ENCODE measurements at places on chromosomes 11 and 22.

GRCh38 chr11:115302946-115303703 is 201.1 kb downstream of the CADM1 start:
- DNase-seq, result no peak

DNA sequence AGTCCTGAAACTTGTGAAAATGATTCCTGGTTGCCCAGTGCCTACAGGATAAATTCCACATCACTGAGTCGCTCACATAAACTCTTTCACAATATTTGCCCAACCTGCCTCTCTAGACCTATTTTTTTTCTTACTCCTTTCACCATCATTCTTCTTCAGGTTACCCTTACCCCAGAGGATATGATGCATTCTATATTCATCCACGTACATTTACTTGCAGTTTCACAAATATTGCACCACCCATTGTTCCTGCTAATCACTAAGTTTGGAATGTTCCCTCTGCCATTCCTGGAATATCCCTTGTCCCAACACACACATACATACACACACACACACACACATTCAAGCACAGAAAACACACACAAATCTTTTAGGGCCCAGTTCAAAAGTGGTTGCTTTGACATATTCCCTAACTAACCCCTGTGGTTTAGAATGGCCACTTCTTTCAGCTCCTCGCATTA is 379.5 kb downstream of the ETS1 start:
- no peak for DNase-seq

GRCh38 chr22:42184852-42185251 is 54.2 kb upstream of the CYP2D6 start:
- DNase-seq, result no peak

GRCh38 chr11:64659417-64660144 is 63.4 kb downstream of the NRXN2 start:
- no peak for DNase-seq

GRCh38 chr11:12232160-12232559 is 121.8 kb downstream of the MICAL2 start:
- DNase-seq, result no peak

GRCh38 chr11:84236436-84236835 is 950.3 kb upstream of the CCDC90B start:
- DNase-seq, result no peak

- no peak for DNase-seq
These were observed 227.9 kb upstream of the GRIA4 start for GRCh38 chr11:105381941-105382340.

DNA sequence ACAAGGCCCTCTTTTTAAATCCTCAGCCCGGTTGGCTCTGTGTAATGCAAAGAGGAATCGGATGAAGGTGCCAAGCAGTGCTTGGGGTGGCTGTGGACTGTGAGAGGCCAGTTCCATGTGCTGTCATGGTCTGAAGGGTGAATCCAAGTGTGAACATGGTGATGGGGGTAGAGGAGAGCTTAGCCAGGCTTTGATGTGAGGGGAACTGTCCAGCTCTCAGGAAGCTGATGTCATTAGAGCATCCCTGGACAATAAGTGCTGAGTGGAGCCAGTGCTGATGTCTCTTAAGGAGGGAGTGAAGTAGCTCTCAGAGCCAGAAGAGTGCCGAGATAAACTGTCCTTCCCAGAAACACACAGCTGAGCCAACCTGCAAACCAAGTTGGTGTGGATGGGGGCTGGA is 53.6 kb downstream of the NAV2 start:
- DNase-seq, result no peak

Data from endothelial cell (in vitro differentiated cells).